ACHN (cell line): ENCODE measurements at places on chromosomes 6 and 20.

DNA sequence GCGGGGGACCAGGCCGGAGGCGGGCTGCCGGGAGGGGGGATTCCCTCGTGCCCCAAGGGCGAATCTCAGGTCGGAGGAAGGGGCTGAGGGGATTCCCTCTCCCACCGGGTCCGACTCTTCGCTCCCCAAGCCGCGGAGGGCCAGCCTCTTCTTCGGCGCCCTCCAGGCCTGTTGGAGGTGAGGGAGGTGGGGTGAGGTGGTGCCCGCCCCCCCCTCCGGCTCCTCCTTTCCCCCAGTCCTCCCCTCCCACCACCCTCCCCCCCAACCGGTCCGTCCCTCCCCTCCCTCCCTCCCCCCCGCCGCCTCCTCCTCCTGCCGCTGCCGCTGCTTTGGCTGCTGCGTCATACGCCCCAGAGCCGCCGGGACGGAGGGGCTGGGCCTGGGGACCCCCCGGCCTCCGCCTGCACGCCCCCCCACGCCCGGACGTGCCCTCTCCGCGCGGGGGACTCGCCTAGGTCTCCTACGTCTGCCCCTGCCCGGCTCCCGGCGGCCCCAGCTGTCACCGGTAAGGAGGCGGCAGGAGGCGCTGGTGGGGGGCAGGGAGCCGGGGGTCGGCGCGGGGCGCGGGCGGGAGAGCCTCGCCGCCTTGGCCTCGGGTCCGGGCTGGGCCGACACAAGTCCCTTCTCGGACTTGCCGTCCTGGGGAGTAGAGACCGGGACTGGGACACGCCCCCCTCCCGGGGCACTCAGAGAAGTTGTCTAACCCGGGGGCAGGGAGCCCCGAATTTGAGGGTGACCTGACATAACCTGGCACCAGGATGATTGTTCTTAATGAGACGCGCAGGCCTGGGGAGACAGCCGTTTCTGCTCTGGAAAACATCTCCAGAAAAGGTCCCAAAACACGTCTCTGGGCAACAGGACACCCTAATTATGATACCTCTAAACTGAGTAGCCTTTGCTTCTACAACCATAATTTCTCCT is at the start of gene PHF1:
Gene PHF1 (plus strand): TSS at position 304 of the 921 bp plus-strand sequence. CDS start 1,250 bp downstream, outside the sequence.
- DNase-seq: peak; percentile 59

DNA sequence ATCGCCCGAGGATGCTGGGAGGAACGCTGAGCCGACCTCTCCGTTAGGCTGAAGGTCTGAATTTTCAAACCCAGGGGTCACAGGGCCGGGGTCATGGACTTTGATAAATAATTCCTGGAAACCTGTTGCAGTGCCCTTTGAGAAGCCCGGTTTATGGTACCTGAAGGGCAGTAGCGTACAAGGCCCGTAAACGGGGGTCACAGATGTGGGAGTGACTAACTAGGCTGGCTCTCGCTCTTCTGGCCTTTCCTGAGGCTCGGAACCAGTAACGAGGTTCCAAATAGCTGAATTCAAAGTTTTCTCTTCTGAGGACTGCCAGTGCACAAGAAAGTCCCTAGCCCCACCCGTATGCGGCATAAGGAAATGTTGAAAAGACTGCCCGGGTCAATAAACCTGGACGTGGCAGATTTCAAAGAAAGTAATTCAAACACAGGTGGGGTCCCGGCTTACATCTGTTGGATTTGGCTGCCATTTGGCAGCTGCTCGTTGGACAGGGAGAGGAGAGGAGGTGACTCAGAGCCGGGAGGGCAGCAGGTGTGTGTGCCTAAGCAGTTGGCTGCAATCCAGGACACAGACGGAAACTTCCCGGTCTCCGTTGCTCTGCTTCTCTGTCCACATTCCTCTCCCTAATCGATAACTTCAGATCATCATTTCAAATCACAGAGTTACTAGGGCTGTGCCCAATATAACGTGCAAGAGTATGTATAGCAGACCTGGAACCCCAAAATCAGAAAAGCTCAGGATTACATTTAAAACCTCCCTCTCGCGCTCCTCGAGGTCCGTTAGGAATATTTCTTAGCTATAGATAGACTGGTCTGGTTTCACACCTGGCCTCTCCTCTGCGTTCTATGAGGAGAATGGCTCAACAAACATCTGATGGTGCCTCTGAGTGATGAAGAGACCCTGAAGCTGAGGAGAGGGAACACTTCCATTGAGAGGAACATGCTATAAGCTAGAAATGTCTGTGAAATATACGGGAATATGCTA is 765 bp upstream of the GMDS start:
- DNase-seq: peak; percentile 64

DNA sequence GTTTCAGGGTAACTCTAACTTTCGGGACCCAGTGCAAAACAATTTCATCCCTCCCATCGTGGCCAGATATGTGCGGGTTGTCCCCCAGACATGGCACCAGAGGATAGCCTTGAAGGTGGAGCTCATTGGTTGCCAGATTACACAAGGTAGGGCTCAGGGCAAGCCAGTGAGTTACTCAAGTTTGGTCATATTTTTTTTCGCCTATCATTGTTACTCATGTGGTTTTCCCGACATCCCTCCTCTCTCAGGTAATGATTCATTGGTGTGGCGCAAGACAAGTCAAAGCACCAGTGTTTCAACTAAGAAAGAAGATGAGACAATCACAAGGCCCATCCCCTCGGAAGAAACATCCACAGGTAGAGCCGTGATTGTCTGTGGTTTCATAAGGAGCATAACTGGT is 58.2 kb downstream of the DCBLD1 start:
- DNase-seq: no peak

DNA sequence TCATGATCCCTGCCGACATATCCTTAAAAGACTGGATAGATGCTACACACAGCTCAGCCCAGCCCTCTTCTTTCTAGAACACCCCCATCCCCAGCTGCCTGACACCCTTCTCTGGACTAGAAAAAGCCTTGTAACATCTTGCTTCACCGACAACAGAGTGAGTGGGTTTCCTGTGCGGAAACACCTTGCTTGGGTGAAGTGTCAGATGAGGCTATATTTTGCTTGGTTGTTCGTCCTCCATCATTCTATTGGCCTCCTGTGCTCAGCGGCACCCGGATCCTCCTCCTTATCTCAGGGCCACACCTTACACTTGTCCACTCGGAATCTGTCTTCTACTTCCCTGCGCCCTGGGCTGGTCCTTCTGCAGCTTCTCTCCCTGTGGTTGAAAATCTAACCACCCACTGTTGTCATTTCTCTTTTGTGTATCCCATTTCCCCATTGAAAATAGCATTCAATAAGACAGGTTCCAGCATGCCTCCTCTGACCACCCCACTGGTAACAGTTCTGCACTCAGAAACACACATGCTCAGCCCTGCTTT is 101.3 kb upstream of the MLN start:
- DNase-seq: no peak

GRCh38 chr20:52446421-52447224 is 255.0 kb upstream of the ZFP64 start:
- DNase-seq: no peak

DNA sequence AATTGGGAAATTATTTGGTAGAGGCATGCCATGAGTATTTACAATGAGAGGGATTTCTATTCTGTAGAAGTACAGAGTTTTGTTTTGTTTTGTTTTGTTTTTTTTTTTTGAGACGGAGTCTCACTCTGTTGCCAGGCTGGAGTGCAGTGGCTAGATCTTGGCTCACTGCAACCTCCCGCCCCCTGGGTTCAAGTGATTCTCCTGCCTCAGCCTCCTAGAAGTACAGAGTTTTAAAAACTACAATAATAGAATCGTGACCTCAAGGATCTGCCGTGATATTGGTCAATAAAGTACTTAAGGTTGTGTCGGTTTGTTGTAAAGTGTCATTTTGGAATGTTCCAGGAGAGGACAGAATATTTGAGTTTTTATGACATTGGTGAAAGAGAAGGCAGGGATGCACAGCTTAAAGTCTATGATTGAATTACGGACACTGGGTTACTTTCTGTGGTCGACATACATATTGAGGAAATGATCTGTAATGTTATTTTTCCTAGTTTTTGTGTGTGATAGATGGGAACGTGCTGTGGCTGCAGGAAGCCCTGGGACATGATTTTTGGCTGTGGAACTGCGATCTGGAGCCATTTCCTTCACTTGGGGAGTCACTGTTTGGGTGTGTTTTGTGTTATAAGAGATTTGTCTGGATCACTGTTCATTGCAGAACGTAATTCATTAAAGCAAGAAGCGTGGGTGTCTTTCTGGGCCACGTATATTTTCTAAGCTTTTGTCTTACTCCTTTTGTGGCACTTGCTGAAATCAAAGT is 59.6 kb downstream of the TIAM2 start:
- no peak for DNase-seq

- DNase-seq: peak; percentile 9
Observed at GRCh38 chr6:44645276-44645675, 257.8 kb downstream of the CDC5L start.

DNA sequence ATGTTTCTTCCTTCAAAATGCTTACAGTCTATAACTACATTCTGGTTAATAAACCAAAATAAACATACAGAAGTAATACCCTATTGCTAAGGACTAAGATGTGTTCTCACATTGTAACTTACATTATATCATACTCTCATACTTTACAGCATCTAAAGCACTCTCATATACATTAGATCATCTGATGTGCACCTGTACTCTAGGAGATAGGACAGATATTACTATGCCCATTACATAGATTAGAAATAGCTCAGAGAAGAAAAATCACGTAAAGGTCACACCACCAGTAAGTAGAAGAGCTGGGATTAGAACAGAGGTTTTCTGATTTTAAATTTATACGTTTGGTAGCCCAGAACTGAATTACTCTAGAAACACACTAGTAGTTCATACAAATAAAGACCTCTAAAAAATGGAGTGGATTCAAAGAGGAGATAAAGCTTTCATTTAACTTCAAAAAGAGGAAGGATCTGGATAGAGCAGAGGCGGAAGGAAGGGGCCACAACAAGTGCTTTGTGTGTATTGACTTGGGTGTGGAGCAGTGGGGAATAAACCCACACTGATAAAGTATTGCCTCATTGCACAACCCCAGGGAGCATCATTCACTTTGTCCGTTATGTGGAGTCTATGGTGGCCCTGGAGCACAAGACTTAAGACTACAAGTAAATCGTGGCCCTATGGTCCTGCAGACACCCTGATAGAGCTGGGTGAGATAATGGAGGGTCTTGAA is 30.9 kb downstream of the SLC2A12 start:
- no peak for DNase-seq

- no peak for DNase-seq
Observed at GRCh38 chr6:31120151-31120915, at the start of gene CDSN. TSS of gene CDSN (minus strand) at chr6:31120446. CDS start at chr6:31120419, 27 bp downstream.

DNA sequence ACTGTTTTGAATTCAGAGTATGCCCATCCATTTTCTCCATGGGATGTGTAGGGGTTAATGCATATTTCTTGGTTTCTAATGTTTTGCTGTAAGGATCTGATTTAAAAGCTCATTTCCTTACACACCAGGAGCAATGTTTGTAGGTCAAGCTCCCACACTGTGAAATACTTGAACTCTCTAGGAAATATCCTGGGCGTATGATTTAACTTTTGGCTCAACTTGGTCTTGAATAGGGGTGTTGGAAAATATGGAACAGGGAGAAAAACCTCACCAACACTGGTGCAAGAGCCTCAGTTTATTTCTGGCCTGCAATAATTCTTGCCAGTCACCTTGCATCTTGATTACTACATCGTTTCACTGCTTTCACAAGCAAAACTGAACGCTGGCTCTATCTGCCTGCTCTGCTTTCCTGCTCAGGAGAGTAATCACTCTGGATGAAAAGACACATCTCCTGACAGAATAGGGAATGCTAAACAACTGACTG is 25.1 kb upstream of the RFPL4B start:
- no peak for DNase-seq

DNA sequence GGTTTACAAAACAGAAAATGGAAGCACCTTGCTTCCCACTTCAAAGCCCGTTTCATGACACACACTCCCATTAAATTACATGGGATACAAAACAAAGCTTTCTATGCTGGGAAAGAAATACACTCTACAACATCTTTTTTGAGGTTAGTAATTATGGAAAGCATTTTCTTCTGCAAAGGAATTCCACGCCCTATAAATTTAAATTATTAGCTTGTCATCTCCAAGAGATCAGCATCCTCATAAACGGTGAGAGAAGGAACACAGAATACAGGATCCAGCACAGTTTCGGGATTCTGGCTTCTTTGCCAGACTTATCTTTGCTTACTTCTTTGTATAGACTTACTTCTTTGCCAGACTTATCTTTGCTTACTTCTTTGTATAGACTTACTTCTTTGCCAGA is 1.3 kb upstream of the SMPDL3A start:
- DNase-seq: no peak

- DNase-seq: peak; percentile 58
Observed at GRCh38 chr20:3980260-3981131, 34.9 kb downstream of the RNF24 start.

DNA sequence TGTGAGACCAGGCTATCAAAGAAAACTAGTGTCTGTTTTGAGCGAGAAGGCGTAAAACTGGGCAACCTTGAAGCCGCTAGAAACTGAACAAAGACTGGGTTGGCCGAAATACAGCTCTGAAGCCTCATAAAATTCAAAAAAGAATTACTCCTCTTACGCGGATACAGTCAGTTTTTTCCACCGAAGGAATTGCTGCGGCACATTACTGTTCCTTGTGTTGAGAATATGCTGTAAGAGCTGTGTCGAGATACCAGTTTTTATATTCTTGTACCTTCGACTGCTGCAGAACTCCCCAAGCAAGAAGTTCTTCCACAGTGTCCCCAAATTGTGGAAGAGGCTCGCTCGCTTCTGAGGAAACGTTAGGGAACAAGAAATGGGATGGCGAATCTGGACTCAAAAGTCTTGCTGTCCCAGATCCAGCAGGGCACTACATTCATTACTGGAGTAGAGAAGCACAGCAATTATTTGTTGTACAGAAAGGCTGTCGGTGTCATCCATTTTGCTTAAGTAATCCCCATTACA is 523 bp upstream of the COX7A2 start:
- DNase-seq: no peak

- no peak for DNase-seq
Observed at GRCh38 chr6:143528164-143528811, 16.8 kb upstream of the FUCA2 start.

DNA sequence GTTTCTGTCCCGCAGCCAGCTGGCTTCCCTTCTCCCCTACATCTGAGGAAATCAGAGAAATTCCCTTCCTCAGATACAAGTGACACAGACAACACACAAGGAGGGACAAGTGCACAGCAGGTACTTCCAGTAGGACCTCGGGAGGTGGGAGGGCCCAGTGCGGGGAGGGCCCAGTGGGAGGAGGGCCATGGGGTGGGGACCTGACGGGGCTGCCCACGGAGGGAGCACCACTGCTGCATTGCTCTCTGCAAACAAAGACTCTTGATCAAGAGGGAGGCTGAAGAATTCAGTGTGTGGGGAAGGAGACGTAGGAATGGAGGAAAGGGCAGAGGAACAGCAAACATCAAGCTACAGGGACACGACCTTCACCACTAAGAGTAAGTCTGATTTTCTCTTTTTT is 9.0 kb downstream of the TAP2 start:
- no peak for DNase-seq

DNA sequence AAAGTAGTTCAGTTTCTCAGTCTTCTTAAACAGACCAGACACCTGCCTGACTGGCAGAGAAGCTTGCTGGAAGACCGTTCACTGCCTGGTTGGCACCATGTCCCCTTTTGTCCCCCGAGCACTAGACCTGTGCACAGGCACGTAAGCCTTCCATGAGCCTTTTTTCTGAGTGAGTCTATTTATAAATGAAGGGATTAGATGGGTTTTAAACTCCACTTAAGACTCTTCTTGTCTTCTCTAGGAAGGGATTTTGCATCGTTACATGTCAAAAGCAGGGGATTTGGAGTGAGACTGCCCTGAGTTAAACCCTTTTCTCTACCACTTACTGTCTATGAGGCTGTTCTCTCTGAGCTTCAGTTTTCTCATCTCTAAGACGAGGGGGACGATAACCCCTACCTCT is 37.6 kb downstream of the STK35 start:
- no peak for DNase-seq

GRCh38 chr6:6925391-6926164 is 182.2 kb upstream of the RREB1 start:
- no peak for DNase-seq
